Posterior cingulate gyrus (tissue), 11 donors: ENCODE measurements at places on chromosomes 6 and 20.

GRCh38 chr6:122553697-122554096, 56.5 kb upstream of the PKIB start:
- DNase-seq, result no peak

DNA sequence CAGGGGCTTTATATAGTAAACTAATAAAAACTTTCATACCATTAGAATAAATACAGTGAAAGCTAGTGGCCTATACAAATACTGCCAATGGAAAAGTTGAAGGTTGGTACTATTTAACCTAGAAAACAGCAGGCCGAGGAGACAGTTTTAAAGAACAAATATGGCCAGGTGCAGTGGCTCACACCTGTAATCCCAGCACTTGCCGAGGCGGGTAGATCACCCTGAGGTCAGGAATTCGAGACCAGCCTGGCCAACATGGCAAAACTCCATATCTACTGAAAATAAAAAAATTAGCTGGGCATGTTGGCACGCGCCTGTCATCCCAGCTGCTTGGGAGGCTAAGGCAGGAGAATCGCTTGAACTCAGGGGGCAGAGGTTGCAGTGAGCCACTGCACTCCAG, 24.8 kb downstream of the GLYATL3 start:
- DNase-seq, result no peak

GRCh38 chr6:79453558-79454042, 83.6 kb downstream of the LCA5 start:
- DNase-seq, result no peak

- no peak for DNase-seq
These were observed 82.1 kb downstream of the PSMG4 start for GRCh38 chr6:3340894-3341293.

GRCh38 chr20:63027221-63027921, 20.6 kb upstream of the BHLHE23 start:
- no peak for DNase-seq

DNA sequence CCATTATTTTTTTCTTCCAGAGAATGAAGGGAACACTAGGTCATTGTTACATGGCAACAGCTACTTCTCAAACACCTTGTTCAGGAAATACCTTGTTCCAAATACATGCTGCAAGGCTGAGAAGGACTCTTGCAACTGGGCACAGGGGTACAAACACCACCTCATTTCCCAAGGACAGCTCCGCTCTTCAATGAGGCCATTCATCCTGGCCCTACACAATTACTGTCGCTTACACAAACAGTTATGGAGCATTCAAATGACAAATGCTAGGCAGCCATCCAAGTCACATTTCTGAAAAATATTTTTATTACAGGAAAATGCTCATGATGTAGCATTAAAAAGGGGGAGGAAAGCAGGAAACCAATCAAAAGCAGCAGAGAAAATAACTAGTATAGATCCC, 611.9 kb downstream of the DHX35 start:
- DNase-seq, result no peak

DNA sequence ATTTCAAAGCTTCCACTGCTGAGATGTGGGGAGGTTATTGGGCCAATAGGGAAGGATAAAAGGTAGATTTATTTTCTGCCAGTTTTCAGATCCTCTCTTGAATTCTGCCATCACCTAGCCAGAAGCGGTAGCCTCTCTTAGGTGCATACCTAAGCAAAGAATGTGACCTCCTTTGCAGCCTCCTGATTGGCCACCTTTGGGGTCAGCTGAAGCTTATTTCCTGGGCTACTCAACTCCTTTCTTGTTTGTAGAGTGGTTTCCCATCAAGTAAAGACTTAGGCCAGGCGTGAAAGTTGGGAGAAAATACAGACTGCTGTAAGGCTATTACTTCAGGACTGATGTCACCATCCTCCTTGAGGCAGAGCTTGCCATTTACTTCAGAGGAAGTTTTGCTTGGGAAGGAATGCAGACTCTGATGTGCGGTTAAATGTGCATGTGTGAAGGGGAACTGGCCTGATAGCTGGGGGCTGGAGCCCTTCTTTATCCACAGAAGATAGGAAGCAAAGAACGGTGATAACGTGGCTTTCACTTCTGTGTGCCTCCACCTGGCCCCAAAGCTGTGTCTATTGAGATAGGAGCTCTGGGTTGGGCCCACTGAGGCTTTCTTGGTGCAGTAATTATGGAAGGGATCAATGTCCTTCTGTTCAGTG, 70.1 kb downstream of the TRMT11 start:
- no peak for DNase-seq

DNA sequence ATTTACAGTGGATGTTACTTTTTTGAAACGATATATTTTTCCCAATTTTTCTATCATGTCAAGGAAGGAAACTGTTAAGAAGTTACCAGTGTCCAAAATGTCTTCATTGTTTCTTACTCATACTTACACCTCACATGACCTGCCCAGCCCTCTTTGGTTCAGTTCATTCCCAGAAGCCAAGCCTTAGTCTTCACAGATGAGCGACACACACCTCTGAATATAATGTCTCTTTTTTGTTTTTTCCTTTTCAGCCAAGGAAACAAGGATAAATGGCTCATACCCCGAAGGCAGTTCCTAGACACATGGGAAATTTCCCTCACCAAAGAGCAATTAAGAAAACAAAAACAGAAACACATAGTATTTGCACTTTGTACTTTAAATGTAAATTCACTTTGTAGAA, 225.2 kb downstream of the SMOC2 start:
- DNase-seq, result no peak

DNA sequence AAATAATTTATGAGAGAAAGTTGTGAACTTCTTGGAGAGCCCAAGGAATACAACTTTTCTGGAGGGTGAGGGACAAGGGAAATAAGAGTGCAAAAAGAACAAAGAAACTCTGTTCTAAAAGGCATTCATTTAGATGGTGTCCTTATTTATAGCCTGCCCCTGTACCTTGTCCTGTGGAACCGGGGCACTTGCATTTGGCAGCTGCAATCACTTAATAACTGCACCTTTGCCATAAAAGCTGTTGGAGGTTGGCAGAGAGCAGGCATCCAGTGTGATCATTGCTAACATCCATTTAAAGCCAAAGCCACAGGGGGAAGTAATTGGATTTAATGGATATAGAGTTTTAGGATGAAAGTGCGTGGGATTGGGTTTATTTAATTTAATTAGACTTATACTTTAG, 50.8 kb upstream of the SGK1 start:
- no peak for DNase-seq

DNA sequence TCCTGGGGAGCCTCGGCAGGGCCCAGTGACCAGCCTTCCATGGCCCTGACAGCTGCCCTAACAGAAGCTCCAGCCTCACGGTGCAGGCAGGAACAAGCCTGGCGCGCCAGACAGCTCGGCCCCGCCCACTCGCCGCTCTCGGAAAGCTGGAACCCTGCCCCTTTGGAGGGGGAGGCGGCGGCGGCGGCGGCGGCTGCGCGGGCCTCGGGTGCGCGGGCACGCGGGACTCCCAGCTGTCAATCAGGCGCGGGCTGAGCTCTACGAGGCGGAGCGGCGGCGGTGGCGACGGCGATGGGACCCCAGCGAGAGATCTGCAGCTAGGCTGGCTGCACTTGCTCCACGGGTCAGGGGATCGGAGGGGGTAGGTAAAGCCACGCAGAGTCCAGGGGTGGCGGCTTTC, at the start of gene NRSN1:
NRSN1 (plus strand) TSS at position 236 of the 400 bp plus-strand sequence. CDS start 8,113 bp downstream, outside the sequence.
- peak; percentile 68 for DNase-seq

GRCh38 chr6:41046084-41046483, 3.8 kb downstream of the TSPO2 start:
- no peak for DNase-seq

- no peak for DNase-seq
These were observed 315.4 kb downstream of the ADGRG6 start for GRCh38 chr6:142617158-142617557.

DNA sequence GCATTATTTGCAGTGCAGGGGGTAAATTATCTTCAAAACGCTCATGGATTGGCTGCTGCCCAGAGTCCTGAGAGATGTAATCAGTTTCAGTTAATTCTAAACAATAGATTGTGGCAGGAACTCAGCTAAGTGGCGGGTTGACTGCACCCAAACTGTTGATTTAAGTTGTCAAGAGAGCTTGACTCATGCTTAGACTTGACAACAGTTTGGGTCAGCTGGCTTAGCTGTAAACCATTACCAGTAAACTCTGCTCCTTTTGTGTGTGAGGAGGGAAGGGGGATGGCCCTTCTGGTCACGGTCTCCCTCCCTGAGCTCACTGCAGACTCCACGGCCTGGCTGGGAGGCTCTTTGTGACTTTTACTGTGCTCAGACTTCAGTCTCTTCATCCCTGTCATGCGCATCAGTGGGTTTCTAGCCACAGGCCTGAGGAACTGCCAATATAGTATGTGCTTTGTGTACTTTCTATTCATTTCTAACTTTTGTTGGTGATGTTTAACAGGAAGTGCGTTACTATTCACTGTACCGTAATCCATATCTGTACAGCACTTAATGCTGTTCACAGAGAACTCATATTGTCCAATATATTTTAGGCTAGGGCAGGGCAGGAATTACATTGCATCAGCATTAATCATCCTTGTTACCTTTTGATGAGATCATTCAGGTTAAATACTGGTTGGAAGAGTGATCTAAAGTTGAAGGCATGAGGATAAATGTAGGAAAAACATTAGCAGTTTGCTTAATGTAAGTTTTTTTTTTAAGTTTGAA, 488.3 kb downstream of the CDKAL1 start:
- DNase-seq, result no peak

- no peak for DNase-seq
These were observed 26.2 kb downstream of the FOXF2 start for GRCh38 chr6:1415416-1416063.

DNA sequence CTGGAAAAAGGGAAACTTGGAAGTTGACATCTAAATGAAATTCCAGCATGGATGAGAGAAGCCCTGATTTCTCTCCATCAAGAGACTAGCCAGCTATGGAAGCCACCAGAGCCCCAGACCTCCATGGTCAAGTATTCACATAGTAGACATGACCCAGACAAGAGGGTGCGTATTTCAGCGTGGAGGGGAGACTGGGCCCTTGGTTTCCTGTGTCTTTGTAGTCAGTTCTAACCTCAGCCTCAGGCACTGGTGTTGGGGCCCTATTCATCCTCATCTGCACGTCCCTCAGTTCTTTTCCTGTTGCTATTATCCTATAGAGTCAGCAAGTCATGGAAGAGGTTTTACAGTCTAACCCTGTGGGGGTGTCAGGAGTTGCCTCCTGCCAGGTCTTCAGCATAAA, 12.5 kb downstream of the GNL1 start:
- no peak for DNase-seq

GRCh38 chr20:15854911-15855310, 718.3 kb downstream of the KIF16B start:
- no peak for DNase-seq

GRCh38 chr20:39645131-39645530, 683.0 kb downstream of the DHX35 start:
- no peak for DNase-seq

DNA sequence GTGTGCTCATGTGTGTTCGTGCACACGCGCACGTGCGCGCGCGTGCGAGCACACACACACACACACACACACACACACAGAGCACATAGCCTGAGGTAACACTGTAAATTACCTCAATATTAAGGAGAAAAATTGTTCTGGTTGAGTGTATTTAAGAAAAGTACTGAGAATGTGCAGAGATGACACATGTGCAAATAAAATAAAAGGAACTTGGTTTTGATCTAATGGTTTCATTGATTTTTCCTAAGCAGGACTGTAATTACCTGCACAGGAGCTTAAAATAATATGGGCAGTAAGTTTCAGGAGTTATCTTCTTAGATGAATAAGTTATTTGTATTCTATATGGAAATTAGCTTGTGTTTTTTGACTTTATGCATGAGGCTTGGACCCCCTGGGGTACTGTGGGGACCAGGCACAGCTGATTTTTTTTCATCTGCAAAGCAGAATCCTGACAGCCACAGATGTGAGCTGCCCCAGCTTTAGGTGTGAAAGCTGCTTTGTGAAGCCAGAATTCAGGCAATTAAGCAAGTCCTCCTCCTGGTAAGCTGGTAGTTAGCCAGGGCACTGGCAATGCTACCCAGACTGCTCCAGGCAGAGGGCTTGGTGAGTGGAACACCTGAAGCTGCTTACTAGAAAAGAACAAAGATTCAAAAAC, 1040.6 kb upstream of the CITED2 start:
- no peak for DNase-seq

DNA sequence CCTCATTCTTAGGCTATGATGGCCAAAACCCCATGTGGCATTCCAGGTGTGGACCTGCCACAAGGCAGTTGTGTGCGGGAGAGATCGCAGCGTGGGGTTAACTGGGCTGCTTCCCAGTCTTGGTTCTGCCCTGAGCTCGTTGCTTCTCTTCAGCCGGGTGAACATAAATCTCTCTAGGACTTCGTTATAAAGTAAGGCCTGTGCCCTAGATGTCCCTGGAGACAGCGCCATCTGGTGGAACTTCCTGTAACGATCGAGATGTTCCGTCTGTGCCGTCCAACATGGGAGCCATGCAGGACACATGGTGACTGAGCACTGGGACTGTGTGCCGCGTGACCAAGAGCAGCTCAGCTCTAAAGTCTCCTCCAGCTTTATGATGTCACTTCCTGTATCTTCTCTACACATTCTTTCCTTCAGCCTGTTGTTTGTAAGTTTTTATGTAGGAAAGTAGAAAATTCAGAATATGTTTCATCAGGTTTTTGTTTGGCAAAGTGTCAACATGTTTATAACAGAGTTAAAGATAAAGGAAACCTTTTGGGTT, 26.8 kb upstream of the RPP40 start:
- peak; percentile 48 for DNase-seq

GRCh38 chr6:44442833-44443444, 55.4 kb downstream of the CDC5L start:
- DNase-seq, result no peak

DNA sequence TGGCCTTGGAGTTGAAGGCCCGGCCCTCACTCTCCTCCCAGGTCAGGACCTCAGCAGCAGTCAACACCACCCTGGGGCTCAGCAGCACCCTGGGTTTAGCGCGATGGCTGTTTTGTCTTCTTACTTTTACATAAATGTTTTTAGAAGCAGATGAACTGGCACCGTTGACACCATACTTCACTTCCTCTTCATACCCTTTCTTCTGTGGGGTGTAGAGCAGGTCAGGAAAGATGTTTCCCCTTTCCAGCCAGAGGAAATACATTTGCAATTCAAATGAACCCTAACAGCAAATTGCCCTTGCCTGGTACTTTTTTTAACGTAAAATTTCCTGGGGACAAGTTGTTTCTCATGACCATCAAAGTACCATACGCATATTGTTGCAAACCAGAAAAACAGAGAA, 54.7 kb upstream of the SNX9 start:
- no peak for DNase-seq

DNA sequence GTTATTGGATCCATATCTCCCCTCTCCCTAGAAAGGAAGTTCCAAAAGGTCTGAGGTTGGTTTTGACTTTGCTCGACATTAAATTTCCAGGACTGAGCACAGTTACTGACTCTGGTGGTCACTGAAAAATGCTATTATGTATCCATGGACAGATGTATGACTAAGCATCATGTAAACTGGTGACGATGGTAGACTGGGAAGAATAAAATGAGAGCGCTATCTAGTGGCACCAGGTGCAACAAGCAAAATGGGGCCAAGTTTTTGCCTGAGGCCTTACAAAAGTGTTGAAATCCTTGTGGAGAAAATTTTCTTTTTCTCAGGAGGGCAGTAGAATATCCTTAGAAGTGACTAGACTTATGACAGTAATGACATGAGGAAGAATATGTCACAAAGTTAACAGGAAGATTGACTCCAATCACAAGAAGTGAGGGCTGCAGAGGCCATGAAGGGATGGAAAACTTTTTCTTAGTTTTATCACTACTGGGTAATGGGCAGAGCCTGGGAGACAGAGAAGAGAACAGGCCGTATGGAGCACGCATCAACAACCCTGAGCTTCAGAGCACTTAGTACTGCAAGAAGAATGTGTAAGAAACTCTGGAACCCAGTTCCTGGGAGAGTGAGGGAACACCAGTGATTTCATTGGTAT, 88.9 kb upstream of the ELOVL5 start:
- DNase-seq, result no peak
